ENCODE measurements at places on chromosomes 13 and 19.

DNA sequence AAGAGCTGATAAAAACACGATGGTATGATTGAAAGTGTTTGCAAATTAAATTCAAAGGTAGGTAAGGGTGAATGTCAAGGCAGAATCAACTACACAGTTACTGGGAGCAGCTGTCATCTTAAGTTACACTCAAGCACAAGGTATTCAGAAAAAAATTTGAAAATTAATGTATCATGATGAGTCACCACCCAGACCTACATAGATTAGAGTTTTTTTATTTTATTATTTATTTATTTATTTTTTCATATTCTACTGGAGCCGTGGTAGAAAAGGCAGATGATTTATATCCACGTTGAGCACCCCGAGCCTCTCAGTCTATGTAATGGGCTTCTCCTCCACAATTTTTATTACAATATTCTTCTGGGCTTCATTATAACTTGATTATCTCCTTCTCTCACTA, 728.9 kb upstream of the ARGLU1 start:
- DNase-seq = no peak

GRCh38 chr13:73722120-73722519, 412.1 kb downstream of the KLF12 start:
- DNase-seq = no peak

GRCh38 chr19:2270157-2270422, 11.9 kb downstream of the PEAK3 start:
- DNase-seq = peak; percentile 61

- DNase-seq = no peak
Observed at GRCh38 chr13:89363144-89363543, 1692.0 kb downstream of the SLITRK5 start.

GRCh38 chr13:110399801-110400200, 92.7 kb downstream of the COL4A2 start:
- DNase-seq = no peak

DNA sequence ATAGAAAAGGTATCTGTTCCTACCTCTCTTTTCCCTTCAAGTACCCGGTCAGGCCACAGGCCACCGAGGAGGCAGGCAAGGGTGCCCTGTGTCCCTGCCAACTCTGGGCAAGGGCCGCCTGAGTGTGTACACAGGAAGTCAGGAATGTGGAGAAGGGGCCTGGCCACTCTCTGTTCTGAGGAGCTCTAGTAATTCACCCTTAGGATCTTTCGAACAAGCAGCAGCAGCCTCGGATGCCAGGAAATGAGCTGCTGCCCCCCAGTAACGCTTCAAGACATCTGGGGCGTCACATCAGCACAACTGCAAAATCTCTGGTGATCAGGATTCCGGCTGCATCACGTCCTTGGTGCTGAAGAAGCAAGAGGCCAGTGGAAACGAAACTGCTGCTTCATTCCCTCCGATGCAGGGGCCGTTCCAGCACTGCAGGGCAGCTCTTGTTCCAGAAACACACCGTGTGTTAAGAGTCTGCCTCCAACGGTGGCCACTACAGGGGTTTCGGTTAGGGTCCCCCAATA, 2.0 kb downstream of the RAB20 start:
- DNase-seq = no peak

DNA sequence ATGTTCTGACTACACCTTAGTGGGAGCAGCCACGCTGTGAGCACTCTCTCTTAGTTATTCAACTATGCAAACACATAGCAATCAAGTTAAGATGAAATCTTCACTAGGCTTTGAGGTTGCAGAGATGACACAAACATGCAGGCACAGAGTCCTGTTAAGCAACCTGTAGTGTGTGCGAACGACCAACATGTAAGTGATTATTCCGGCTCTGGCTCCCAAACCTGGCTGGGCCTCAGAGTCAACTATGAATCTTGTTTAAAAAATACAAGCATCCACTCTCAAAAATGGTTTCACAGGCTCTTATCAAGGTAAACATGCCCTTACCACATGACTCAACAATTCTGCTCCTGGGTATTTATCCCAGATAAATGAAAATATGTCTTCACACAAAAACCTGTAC, 91.4 kb downstream of the IRS2 start:
- DNase-seq = no peak

GRCh38 chr13:111549464-111549863, 229.0 kb downstream of the TEX29 start:
- no peak for DNase-seq

DNA sequence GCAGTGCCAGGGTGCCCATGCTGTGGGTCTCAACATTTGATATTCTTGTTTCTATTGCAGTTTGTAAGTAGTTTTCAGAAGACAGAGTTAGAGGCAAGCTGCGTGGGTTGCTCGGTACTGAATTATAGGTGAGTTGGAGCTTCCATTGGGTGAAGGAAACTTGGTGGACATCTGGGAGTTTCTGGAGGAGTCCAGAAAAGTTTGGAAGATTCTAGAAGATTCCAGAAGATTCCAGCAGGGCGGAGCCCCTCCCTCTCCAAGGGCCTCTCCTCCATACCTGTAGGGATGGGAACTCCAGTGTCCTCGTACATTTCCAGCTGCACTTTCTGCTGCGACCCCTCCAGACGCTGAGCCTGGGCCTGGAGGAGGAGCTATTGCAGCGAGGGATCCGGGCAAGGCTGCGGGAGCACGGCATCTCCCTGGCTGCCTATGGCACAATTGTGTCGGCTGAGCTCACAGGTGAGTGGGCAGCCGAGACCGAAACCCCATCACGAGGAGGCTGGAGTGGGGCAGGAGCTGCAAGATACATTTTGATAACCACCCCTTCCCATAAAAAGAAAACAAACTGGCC, 28.6 kb downstream of the TIMM13 start:
- DNase-seq = no peak

GRCh38 chr19:15114153-15114540, 6.9 kb downstream of the SYDE1 start:
- DNase-seq = no peak

- no peak for DNase-seq
Observed at GRCh38 chr13:51887468-51887867, 25.7 kb downstream of the CCDC70 start.

DNA sequence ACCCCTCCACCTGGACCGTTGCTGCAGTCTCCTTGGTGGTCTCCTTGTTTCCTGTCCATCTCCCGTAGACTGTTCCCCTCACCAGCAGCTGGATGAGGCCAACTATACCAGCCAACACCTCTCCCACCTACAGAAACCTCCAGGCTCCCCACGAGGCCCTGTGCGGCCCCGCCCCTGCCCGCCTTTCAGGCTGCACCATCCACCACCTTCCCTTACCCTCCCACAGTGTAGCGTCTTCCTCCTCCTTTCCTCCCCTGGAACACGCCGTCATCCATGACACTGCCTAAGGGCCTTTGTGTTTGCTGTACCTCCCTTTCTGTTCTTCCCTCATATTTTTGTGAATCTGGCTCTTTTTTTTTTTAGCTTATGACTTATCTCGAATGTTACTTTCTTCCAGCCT, 23.8 kb upstream of the WDR88 start:
- no peak for DNase-seq

DNA sequence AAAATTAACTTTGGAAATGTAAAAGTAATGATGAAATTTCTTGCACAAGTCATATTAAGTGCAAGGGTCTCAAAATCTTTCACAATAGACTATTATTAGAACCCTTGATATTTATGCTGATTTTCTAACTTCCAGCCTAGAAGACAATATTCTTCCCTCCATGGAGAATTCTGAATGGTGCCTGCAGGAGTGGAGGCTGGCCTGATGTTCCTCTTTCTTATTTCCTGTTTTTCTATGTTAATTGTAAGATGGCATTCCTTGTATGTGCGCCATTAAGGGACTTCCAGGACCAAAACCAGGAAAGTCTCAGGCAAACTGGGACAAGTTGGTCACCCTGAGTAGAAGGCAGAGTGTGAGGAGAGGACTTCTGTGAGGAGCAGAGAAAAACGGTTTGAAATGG, 294.9 kb downstream of the DLEU7 start:
- no peak for DNase-seq

DNA sequence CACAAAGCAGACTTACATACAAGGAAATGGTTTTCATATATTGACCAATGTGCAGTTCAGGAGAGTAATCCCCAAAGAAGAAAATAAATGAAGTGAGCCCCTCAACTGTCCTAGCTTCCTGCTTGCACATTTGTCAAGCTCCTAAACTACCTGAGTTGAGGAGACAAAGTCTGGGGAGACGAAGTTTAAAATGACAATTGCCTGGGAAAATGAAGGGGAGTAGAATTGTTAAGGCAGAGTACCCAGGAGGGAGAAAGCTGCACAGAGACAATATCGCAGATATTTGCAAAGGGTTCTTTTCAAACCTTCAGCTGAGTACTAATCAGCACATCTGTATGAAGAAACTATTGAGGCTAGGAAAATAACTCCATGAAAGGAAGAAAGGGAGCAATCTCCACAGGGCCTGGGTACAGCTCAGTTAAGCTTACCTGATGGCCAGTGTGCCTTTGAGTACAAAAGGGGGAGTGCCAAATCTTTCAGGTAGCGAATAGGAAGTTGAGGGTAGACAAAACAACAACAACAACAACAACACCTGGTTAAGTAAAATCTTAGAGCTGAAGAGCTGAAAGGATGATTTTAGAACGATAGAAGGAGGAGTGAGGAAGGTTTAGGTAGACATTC, 1700.1 kb upstream of the PRR20A start:
- DNase-seq = no peak

GRCh38 chr19:38845374-38846024, 4.3 kb downstream of the HNRNPL start:
- no peak for DNase-seq

DNA sequence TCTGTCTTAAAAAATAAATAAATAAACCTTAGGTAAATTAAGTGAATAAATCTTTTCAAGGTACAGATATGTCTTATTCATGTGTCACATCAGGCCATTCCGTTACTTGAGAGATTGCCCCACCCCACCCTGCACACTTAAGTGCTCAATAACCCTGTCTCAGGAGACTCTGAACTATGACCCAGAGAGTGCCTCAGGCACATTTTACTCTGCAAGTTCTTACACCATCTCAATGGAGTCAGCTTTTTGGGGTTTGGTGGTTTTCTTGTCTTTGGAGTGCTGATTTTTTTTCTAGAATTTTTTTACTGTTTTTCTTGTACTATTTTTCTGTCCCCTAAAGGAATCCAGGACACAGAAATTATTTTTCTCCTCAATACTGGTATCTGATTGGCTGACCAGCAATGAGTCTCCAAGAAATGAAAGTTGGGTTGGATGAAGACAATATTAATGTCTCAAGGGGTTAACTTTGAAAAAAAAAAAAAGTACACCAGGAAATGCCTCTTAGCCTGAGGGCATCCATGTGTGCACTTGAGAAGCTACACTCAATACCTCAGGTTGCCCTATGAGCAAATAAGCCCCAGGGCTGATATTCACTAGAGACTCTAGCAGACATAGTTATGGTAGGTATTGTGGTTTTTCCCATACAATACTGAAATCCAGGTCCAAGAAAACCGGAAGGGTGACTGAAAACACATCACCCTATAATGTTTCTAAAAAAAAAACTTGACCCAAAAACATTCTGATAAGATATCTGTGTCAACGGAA, 114.6 kb upstream of the ZNF91 start:
- no peak for DNase-seq

DNA sequence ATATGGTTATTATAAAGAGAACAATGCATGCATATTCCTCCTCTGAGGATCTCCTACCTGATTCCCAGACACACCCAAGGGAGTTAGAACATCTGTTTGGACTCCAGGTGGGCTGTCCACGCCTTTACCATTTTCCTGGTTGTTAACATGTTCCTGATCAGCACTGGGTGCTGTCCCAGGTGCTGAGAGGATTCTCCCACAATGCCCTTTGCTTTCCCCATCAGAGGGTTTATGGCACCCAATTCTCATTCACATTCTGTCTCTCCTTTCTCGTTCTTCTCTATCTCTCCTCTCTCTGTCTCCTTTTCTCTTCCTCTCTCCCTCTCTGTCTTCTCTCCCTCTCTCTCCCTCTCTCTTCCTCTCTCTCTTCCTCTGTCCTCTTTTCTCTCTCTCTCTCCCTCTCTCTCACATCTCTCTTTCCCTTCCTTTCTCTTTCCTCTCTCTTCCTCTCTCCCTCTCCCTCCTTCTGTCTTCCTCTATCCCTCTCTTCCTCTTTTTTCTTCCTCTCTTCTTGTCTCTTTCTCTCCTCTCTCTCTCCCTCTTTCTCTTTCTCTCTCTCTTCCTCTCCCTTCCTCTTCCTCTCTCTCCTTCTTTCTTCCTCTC, 3.3 kb upstream of the RDH13 start:
- no peak for DNase-seq

DNA sequence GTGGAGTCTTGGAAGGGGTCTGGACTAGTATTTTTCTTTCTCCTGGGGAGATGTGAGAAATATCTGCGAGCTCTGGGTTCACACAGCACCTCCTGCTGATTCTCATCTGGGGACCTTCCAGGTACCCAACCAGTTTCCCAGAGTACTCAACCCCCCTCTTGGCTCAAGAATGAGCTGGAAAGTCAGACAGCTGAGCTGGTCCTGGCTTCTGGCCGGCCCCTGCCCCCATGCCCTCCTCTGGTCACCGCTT, 2.2 kb upstream of the PDE4A start:
- peak; percentile 52 for DNase-seq

- no peak for DNase-seq
Observed at GRCh38 chr19:51250786-51251467, at the start of gene SIGLECL1. TSS of gene SIGLECL1 (plus strand) at chr19:51251080. CDS start at chr19:51264073, 12,993 bp downstream.

- DNase-seq = no peak
Observed at GRCh38 chr19:9671655-9672054, 3.2 kb downstream of the ZNF562 start.

GRCh38 chr13:22893204-22893603, 287.6 kb upstream of the SGCG start:
- DNase-seq = no peak

DNA sequence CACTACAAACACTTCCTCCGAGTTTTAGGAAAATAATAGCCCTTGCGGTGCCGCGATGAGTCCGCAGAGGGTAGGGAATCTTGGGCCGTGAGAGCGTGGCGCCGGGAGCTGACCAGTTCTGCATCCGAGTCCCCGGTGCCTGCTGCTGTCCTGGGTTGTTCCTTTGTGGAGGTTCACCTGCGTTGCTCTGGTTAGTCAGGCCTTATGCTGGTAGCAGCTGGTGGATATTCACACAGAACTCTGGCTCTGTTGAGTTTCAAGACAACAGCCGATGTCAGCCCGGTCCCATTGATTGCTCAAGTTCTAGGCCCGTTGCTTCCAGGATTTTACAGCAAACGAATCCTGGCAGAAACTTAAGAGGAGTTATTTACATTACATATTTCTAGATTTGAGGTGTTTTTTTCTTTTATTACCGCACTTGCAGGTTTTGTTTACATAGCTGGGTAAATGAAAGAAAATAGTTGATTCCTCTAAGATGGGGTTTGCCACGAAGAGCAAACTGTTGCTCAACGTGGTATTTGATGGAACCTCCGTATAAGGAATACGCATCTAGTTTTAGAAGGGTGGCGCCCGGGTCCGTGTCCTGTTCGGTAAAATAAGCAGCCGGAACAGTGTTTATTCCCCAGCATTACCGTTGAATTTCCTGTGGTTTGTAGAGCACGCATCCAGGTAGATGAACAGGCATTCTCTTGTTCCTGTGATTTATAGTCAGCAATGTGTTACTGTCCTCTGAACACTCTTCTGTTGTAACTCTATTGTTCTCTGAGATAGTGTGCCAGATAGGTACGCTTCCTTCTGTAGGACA, 1.3 kb downstream of the CLDN10 start:
- DNase-seq = no peak

All from activated T-cell treated with anti-CD3 and anti-CD28 coated beads, Interleukin-2, amount 50 U/mL, for 24 hours (primary cell).